ENCODE measurements at places on chromosomes 3 and 15. TPM values are rescaled to one million over a fixed set of nuclear protein-coding genes. Genes with fewer than 3 reads are reported as not detected.

The CYP1A2 gene
- total RNA-seq = not detected

The DNAJC13 gene
- 62.3 TPM for total RNA-seq

The NME9 gene
- not detected for total RNA-seq

The TRIP4 gene
- total RNA-seq = 13.4 TPM

The BTLA gene
- not detected for total RNA-seq

Data from regular cardiac myocyte (primary cell).